ENCODE measurements at places on chromosomes 3 and 15. TPM values are rescaled to one million over a fixed set of nuclear protein-coding genes. Genes with fewer than 3 reads are reported as not detected.
A peak's percentile ranks its signal among the peaks of the same experiment; 100 is the strongest.

Gene XCR1
- total RNA-seq, result not detected

Gene MYL3
- total RNA-seq, result not detected

Gene CLN6
- total RNA-seq, result 43.1 TPM

Gene RPP14
- total RNA-seq, result 18.0 TPM

Gene TM4SF18
- total RNA-seq, result not detected

Gene NRG4
- total RNA-seq, result not detected

Gene SNTN
- not detected for total RNA-seq

Gene TLR9
- total RNA-seq, result 2.0 TPM

Gene CDC25A
- total RNA-seq, result 38.4 TPM

Gene TICRR
- total RNA-seq, result 29.2 TPM

Gene KCNMB2
- total RNA-seq, result not detected

GRCh38 chr3:45664578-45664977 is 24.6 kb upstream of the SACM1L start:
- peaks cover 51% of the 10 kb centered on the region for H3K4me1 ChIP-seq
- peaks cover 26% of the 10 kb centered on the region for H3K36me3 ChIP-seq
- no peaks in the 10 kb centered on the region for H3K27me3 ChIP-seq
- DNase-seq, result peak; percentile 87
- H3K4me3 ChIP-seq, result peak overlapping the region; percentile 75
- peak overlapping the region; percentile 86 for H3K27ac ChIP-seq

DNA sequence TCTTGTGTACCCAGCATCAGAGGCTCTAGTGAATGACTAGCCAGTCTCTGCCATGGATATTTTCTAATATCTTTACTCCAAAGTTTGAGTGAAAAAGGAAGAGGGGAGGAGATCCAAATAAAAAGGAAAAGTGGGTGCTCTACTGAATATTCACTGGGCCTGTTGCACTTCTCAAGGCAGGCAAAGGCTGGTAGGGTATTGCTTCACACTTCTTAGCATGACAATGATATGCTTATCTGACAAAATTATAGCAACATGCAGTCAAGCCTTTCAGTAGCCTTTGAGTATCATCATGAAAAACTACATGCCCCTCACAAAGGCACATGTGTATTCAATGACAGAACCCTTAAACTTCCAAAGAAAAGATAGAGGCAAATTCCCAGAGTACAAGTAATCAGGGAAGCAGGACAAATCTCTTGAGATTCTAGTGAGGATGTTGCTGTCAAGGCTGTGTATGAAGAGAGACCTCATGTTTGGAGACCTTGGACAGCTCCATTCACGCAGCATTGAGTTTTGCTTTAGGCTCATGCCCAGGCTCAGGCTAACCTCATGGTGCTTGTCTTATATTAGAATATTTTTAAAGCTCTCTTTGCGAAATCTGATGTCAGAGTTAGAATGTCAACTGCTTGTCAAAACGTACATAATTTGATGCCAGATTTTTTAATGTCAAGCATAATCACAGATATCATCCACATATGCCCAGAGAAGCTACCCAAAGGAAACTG is 506.9 kb downstream of the OCA2 start:
- no peak overlapping the region for H3K27ac ChIP-seq
- H3K4me1 ChIP-seq, result no peaks in the 10 kb centered on the region
- peaks cover 2% of the 10 kb centered on the region for H3K27me3 ChIP-seq
- DNase-seq, result no peak

DNA sequence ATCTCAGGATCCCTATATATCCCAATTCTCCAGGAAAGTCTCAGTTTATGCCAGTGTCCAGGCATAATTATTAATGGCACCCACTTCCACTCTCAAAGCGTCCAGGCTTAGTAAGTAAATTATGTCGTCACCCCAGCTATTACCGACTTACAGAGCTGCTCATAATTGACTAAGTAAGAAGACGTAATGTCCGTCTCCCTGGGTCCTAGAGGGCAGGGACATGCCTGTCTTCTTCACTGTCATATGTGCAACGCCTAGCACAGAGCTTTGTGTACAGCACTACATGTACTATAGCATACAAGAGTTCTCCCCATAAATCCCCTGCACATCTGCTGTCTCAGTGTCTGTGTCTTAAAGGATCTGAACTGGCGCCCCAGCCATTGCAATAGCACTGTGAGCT is 23.9 kb upstream of the HRH1 start:
- H3K36me3 ChIP-seq, result no peaks in the 10 kb centered on the region
- H3K4me1 ChIP-seq, result peaks cover 3% of the 10 kb centered on the region
- DNase-seq, result no peak
- H3K4me3 ChIP-seq, result no peak overlapping the region
- H3K27me3 ChIP-seq, result peaks cover 3% of the 10 kb centered on the region
- no peak overlapping the region for H3K27ac ChIP-seq

- no peaks in the 10 kb centered on the region for H3K36me3 ChIP-seq
- peaks cover 8% of the 10 kb centered on the region for H3K27me3 ChIP-seq
- H3K4me3 ChIP-seq, result no peak overlapping the region
- no peak for DNase-seq
- H3K4me1 ChIP-seq, result no peaks in the 10 kb centered on the region
- H3K27ac ChIP-seq, result no peak overlapping the region
Observed at GRCh38 chr3:24272875-24273274, 221.8 kb downstream of the THRB start.

DNA sequence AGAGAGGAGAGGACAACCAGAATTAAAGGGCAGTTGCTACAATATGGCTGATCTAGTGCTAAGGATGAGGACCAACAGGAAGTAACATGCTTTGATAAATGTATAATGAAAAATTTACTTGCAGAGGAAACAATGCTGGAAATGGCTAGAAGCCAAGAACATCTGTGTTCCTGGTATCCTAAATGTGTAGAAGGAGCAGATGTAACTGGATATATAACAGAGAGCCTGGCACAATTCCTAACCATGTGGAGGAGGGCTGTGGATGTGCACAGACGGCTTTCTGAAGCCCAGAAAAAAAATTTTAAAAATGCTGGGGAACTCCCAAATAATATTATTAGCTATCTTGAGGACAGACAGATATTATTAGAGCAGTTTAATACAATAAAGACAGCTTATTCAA is 159.4 kb upstream of the GBE1 start:
- H3K27me3 ChIP-seq, result peaks cover 4% of the 10 kb centered on the region
- H3K4me1 ChIP-seq, result no peaks in the 10 kb centered on the region
- no peak overlapping the region for H3K4me3 ChIP-seq
- no peaks in the 10 kb centered on the region for H3K36me3 ChIP-seq
- H3K27ac ChIP-seq, result no peak overlapping the region
- no peak for DNase-seq

- H3K27ac ChIP-seq, result no peak overlapping the region
- H3K4me1 ChIP-seq, result peaks cover 56% of the 10 kb centered on the region
- peak; percentile 70 for DNase-seq
Observed at GRCh38 chr3:133487920-133488540, 85.5 kb upstream of the CDV3 start.

- H3K4me3 ChIP-seq, result peak overlapping the region; percentile 93
- peaks cover 76% of the 10 kb centered on the region for H3K4me1 ChIP-seq
- no peaks in the 10 kb centered on the region for H3K27me3 ChIP-seq
- H3K36me3 ChIP-seq, result peaks cover 64% of the 10 kb centered on the region
Observed at GRCh38 chr15:74428970-74429780, 4.6 kb downstream of the SEMA7A start.

DNA sequence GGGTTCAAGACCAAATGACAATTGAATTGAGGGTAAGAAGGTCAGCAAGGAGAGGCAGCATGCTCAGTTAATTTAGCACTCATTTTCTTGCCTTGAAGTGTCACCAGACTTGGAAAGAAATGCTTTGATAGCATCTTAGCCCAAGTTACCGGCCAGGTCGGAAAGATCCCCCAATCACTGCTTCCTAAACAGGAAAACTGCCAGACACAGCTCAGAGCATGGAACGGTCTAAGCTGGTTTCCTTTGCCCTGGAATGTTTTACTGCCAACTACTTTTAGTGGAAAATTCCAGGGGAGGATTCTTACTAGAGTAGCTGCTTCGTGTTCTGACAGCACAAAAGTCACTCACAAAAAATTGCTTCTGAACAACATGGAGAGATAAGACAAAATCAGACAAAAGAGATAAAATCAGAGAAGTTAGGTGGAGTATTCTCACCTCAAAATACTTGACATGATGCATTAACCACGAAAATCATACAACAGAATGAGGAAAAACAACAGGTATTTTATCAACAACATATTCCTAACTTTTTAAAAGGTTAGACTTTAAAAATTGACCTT is 65.5 kb downstream of the CCR4 start:
- peak overlapping the region; percentile 6 for H3K27ac ChIP-seq
- H3K4me1 ChIP-seq, result peaks cover 24% of the 10 kb centered on the region
- H3K4me3 ChIP-seq, result no peak overlapping the region
- no peak for DNase-seq

- H3K27me3 ChIP-seq, result peaks cover 8% of the 10 kb centered on the region
- no peak overlapping the region for H3K4me3 ChIP-seq
- no peak overlapping the region for H3K27ac ChIP-seq
Observed at GRCh38 chr3:107063351-107063750, 313.9 kb upstream of the CCDC54 start.

GRCh38 chr3:15372918-15373317 is 40.5 kb upstream of the SH3BP5 start:
- peaks cover 3% of the 10 kb centered on the region for H3K4me1 ChIP-seq
- H3K36me3 ChIP-seq, result no peaks in the 10 kb centered on the region
- H3K27ac ChIP-seq, result no peak overlapping the region
- H3K4me3 ChIP-seq, result no peak overlapping the region
- H3K27me3 ChIP-seq, result no peaks in the 10 kb centered on the region
- no peak for DNase-seq

DNA sequence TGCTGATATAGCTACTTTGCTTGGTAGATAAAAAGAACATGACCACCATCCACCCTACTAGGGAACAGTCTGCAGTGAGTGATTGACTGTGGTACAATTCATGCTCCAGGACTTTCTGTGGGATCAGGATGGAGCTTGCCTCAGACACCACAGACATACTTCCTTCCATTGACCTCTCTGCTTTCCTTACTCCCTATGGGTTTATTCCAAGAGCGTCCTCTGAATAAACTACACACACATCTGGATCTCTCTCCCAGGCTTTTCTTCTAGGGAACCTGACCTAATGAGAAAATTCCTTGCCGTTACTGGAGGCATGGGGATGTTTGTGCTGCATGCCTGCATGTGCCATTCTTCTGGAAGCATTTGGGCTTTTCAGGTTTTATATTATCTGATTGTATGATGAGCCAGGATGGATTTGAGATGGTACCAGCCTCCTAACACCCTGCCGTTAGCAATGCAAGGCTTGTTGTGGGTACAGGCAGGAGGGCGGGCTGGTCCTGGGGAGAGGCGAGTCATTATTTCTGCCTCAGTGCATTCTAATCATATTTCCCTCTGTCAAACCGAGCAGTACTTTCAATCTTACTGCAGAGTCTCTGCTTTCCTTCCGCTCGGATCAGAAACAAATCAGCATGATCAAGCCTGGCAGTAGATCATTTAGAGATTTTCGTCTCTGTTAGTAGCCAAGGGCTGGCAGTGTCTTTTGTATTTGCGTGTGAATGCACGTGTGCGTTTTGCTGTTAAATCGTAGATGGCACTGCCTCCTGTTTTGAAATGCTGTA is 279.2 kb downstream of the PDCD6IP start:
- H3K27me3 ChIP-seq, result no peaks in the 10 kb centered on the region
- H3K4me1 ChIP-seq, result no peaks in the 10 kb centered on the region
- H3K27ac ChIP-seq, result no peak overlapping the region
- no peak for DNase-seq

DNA sequence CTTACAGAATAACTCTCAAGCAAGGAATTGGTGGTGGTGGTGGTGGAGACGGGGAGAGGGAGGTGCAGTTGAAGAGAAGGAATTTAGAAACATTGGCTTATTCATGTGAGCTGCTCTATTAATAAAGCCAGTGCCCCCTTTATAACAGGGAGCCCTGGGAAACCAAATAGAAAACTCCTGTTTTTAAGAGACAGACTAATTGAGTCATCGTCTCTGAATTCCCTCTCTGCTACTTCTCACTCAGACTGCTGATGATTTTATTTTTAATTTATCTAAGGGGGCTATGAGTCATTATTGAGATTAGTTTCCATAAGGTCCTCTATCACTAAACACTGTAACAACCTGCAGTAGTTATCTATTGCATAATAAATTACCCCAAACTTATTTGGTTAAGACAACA is 145.9 kb upstream of the GALNT15 start:
- no peaks in the 10 kb centered on the region for H3K4me1 ChIP-seq
- no peak overlapping the region for H3K4me3 ChIP-seq
- no peaks in the 10 kb centered on the region for H3K36me3 ChIP-seq
- DNase-seq, result no peak
- no peak overlapping the region for H3K27ac ChIP-seq

- H3K4me1 ChIP-seq, result no peaks in the 10 kb centered on the region
- H3K4me3 ChIP-seq, result no peak overlapping the region
- DNase-seq, result no peak
- H3K27ac ChIP-seq, result no peak overlapping the region
- H3K27me3 ChIP-seq, result no peaks in the 10 kb centered on the region
Observed at GRCh38 chr15:25727116-25727515, 136.0 kb downstream of the ATP10A start.

GRCh38 chr15:66252685-66253417 is 699 bp downstream of the MEGF11 start:
- peak; percentile 29 for DNase-seq
- peaks cover 9% of the 10 kb centered on the region for H3K4me1 ChIP-seq
- no peak overlapping the region for H3K27ac ChIP-seq
- H3K36me3 ChIP-seq, result no peaks in the 10 kb centered on the region
- H3K27me3 ChIP-seq, result peaks cover 59% of the 10 kb centered on the region
- H3K4me3 ChIP-seq, result peak overlapping the region; percentile 52
